Activated T-helper 2 cell treated with anti-CD3 and anti-CD28 coated beads, Interferon-gamma antibody, Interleukin-2, Interleukin-4, amounts not matched to agents 10 μg/mL and 5 μg/mL and 100 μg/mL, durations not matched to agents 14 hours and 24 hours and 36 hours (primary cell): ENCODE measurements at places on chromosomes 13 and 19. TPM values are rescaled to one million over a fixed set of nuclear protein-coding genes. Genes with fewer than 3 reads are reported as not detected.

MAB21L1 gene
- 0.07 TPM in 2 replicates for total RNA-seq

TLE2 gene
- total RNA-seq, result 2.2 and 2.4 TPM in 2 replicates

SLC25A41 gene
- 0.30 and 0.32 TPM in 2 replicates for total RNA-seq

IGFLR1 gene
- 136 and 138 TPM in 2 replicates for total RNA-seq

STARD13 gene
- total RNA-seq, result 1.5 and 2.0 TPM in 2 replicates

HSD17B14 gene
- 0.57 and 0.89 TPM in 2 replicates for total RNA-seq

ANGPTL8 gene
- total RNA-seq, result not detected in 2 replicates

CAPNS1 gene
- 424 and 431 TPM in 2 replicates for total RNA-seq

ZNF90 gene
- total RNA-seq, result 3.2 and 5.1 TPM in 2 replicates

KLK3 gene
- not detected in 2 replicates for total RNA-seq

CCDC8 gene
- not detected in 2 replicates for total RNA-seq

CCDC70 gene
- total RNA-seq, result not detected in 2 replicates

HIF3A gene
- not detected in 2 replicates for total RNA-seq

TMEM147 gene
- 121 and 122 TPM in 2 replicates for total RNA-seq

SHISA2 gene
- 0.07 and 0.14 TPM in 2 replicates for total RNA-seq

PTH2 gene
- total RNA-seq, result not detected in 2 replicates

ATP7B gene
- total RNA-seq, result 0.91 and 1.6 TPM in 2 replicates

KCNC3 gene
- total RNA-seq, result 17.6 and 19.2 TPM in 2 replicates

PRR20D gene
- not detected in 2 replicates for total RNA-seq

N4BP2L1 gene
- total RNA-seq, result 26.1 and 28.6 TPM in 2 replicates

CGB3 gene
- total RNA-seq, result not detected in 2 replicates

OLFM4 gene
- total RNA-seq, result not detected in 2 replicates

AMER2 gene
- total RNA-seq, result not detected in 2 replicates

PCDH8 gene
- 0.14 TPM in 1 of 2 replicates, not detected in the other for total RNA-seq

DNAAF3 gene
- 0.23 and 0.27 TPM in 2 replicates for total RNA-seq

ZNF345 gene
- total RNA-seq, result 2.3 and 3.9 TPM in 2 replicates

SIGLECL1 gene
- total RNA-seq, result not detected in 2 replicates

DHDH gene
- total RNA-seq, result 0.67 TPM in 1 of 2 replicates, not detected in the other

A1BG gene
- 11.8 and 13.3 TPM in 2 replicates for total RNA-seq

LHB gene
- 0.41 TPM in 1 of 2 replicates, not detected in the other for total RNA-seq

SHISA7 gene
- not detected in 2 replicates for total RNA-seq
